ENCODE measurements at places on chromosomes 12 and 14. TPM values are rescaled to one million over a fixed set of nuclear protein-coding genes. Genes with fewer than 3 reads are reported as not detected.

DNA sequence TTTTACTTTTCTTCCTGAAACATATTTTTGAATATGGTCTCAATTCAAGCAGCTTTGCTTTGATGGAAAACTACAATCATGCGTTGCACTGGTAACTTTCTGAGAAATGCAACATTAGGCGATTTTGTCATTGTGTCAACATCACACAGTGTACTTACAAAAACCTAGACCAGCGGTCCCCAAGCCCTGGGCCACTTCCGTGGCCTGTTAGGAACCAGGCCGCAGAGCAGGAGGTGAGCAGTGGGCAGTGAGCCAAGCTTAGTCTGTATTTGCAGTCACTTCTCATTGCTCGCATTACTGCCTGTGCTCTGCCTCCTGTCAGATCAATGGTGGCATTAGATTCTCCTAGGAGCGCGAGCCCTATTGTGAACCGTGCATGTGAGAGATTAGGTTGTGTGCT lies 163.7 kb upstream of the NOVA1 start:
- DNase-seq: no peak

The OTOGL gene
- total RNA-seq: not detected

GRCh38 chr12:109302770-109303169 lies 6.3 kb downstream of the FOXN4 start:
- no peak for DNase-seq

The MYL2 gene
- not detected for total RNA-seq

The AEBP2 gene
- 37.2 TPM for total RNA-seq

GRCh38 chr12:79082595-79082994 lies 218.0 kb downstream of the SYT1 start:
- DNase-seq: no peak

The PTPRO gene
- not detected for total RNA-seq

GRCh38 chr14:57865403-57866198 lies at the start of gene SLC35F4:
TSS of gene SLC35F4 (minus strand) at chr14:57866092.
- no peak for DNase-seq

The SSTR1 gene
- 0.50 TPM for total RNA-seq

- DNase-seq: no peak
Measured at GRCh38 chr12:127760996-127761395, 506.0 kb upstream of the TMEM132C start.

The TMEM132C gene
- not detected for total RNA-seq

DNA sequence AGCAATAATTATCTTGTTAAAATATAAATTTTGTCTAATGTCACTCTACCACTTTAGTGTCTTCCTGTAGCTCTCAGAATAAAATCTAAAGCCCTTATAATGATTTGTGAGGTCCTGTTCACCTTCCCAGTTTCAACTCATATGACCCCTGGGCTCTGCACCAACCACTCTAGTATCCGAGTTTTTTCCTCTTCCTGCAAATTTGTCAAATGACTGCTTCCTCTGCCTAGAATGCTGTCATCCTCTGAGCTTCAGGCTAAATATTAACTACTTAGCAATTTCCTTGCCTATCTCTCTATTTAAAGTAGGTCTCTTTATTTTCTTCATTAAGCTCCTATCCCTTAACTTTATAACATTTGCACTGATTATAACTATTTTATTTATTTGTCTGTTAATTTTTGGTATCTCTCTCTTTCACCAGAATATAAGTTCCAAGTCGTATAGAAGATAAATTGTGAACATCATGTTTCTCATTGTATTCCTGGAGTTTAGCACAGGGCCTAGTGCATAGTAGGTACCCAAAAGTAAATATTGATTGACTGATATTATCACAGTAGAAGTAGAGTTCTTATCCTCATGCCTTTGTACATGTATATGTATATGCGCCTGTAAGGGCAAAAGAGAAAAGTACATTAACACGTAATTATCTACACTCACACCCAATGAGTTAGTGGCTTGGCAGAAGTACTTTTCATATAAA lies 196.0 kb downstream of the BCAT1 start:
- no peak for DNase-seq

- no peak for DNase-seq
Measured at GRCh38 chr12:15199930-15200329, 21.3 kb downstream of the RERG start.

DNA sequence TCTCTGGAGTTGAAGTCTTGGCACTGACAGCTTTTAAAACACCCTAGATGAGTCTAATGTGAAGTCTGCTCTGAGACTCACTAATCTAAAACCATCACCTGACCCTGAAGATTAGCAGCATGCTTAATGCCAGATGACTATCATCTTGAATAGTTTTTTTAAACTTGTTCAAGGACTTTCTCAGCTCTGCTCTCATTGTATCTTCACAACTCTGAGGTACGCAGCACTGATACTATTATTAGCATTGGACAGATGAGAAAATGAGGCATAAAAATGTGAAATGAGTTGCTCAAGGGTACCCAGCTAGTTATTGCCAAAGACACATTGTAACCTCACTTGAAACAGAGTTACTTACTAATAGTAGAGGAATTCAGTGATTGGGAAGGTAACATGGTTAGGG lies 4.8 kb downstream of the SLC38A1 start:
- DNase-seq: peak; percentile 78

The LRRK2 gene
- 0.48 TPM for total RNA-seq

The INSM2 gene
- total RNA-seq: not detected

DNA sequence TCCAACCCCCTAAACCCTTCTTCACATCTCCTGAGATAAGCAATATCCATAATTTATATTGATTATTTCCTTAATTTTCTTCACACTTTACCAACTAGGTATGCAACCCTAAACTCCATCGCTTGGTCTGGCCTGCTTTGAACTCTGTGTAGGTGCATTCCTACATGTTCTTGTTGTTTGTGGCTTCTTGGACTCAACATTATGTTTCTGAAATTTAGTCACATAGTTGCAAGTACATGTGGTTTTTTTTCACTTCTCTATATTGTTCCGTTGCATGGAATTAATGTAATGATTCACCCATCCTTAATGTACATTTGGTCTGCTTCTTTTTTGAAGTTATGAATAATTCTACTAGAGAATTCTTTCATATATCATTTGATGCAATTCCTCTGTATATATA lies 1.6 kb upstream of the TAS2R30 start:
- DNase-seq: no peak

The RPGRIP1 gene
- 0.75 TPM for total RNA-seq

The LHX5 gene
- 0.65 TPM for total RNA-seq

GRCh38 chr12:123971770-123972456 lies 718 bp downstream of the CCDC92 start:
- DNase-seq: no peak

- no peak for DNase-seq
Measured at GRCh38 chr14:24368562-24369252, 723 bp downstream of the NFATC4 start.

GRCh38 chr12:30515351-30515750 lies 180.3 kb downstream of the IPO8 start:
- no peak for DNase-seq

DNA sequence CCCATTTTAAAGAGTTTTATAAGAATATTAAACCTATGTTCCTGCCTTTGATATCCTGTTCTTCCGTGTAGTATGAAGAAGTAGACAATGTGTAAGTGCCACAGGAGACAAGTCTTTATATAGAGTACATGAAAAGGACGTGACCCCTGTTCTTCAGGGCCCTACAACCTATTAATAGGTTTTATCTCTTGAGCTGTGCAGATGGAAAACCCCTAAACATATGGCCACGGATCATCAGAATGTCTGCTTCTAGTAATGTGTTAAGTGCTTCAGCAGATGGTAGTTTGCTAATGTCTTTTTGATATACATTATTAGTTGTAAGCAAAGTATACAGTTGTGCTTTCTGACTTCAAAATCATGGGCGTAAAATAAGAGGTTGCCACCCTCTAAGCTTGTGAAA lies 228.5 kb downstream of the PTPRO start:
- no peak for DNase-seq

The CMKLR1 gene
- not detected for total RNA-seq

DNA sequence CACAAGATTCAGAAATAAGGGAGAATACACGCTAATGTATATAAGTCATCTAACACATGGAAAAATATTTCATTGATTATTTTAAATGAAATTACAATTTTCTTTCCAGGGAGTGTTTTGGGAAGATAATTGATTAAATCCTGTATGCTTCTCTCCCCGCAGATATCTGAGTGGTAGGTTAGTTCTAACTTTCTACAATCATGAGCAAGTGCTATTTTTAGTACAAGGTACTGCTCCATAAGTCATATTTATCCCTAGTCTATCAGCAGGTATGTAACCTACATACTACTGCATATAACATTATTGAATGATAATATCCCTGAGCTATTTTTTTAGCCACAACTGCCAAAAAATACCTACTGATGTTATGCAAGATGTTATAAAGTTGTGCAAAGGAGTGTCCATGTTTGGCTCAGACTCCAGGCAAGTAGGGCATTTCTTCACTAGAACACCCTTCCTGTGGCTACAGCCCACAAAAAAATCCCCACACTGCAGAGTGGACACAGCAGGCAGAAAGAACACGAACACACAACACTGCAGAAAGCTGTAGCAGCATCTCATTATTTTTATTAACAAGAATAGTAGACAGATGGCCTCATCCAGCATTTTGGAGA lies 87.0 kb downstream of the SEC23A start:
- DNase-seq: no peak

DNA sequence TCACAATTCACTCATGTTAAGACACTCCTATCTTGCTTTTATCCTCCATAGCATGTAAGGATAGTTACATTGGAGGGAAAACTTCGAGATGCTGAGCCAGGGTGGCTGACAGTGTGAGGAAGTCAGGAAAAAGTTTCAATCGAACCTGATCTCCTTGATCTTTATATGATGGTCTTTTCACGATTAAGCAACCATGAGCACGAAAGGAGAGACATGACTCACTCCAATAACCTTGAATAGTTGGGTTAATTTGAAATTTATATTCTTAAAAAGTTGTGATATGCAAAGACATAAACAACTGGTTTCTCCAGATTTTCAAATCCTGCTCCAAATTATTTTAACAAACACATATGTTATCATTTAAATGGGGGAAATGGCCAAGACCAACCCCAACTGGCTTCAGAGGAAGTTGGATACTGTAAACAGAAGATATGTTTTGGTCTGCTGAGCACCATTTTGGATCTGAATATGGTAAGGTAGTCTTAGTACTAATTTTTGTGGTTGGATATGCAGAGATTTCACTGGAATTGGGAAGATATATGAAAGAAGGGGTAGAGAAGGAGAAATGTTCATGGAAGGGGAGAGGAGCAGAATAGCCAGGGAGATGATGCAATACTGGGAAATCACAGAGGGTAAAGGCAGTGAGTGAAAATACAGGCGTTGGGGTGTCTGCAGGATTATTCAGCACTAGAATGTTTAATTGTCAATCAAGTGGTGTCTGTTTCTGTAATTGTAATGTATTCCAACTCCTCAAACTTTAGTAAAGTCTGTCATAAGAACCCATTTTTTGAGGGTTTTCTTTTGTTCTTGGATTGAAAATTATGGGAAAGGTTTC lies 185.2 kb upstream of the SLC38A2 start:
- no peak for DNase-seq

- no peak for DNase-seq
Measured at GRCh38 chr12:110688446-110689280, at the start of gene HVCN1. TSS of gene HVCN1 (minus strand) at chr12:110689115. CDS start at chr12:110683245, 5,870 bp downstream.

GRCh38 chr14:55094292-55095157 lies 34.5 kb upstream of the LGALS3 start:
- DNase-seq: peak; percentile 70

- no peak for DNase-seq
Measured at GRCh38 chr12:15627995-15628945, 160.9 kb downstream of the EPS8 start.

GRCh38 chr14:100498068-100498467 lies 89.1 kb downstream of the BEGAIN start:
- DNase-seq: no peak

GRCh38 chr12:57063991-57064685 lies 14.2 kb upstream of the MYO1A start:
- DNase-seq: no peak

- DNase-seq: peak; percentile 63
Measured at GRCh38 chr12:617304-617915, 45.8 kb downstream of the NINJ2 start.

The ARHGAP9 gene
- not detected for total RNA-seq

The DHRS4 gene
- 24.1 TPM for total RNA-seq

DNA sequence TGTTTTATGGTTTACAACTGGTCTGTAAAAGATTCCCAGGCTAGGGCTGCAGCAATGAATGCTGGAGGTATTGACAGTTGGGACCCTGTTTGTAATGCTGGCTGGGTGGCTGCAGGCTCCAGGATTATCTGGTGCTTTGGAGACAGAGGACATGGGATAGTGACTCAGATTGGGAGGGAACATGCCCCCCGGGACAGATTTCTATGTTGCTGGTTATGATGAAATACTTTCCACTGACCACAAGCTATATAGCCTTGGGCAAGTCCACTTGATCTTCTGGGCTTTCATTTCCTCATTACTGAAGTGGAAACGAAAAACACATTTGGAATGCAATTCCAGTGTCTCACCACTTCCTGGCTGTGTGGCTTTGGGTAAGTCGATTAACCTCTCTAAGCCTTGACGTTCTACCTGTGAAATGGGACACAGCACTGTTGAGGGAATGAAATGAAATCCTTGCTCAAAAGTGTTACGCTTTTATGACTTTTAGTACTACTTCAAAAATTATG lies 6.3 kb upstream of the TPCN1 start:
- peak; percentile 99 for DNase-seq

The KERA gene
- not detected for total RNA-seq

DNA sequence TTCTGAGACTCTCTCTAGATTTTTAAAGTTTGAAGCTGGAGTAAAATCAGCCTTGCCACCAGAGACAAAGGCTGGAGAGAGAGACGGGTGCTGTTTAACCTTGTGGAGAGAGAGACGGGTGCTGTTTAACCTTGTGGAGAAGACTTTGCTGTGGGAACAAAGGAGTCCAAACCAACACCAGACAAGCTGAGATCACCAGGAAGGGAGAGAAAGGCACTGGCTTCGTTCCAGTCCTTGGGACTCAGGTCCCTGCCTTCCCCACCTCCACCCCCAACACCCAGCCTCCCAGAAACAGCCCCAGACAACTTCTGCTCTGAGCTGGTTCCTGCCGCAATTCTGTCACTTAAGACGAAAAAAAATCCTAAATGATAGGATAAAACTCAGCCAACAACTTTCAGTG lies 1389.3 kb downstream of the AACS start:
- no peak for DNase-seq

The NPFF gene
- total RNA-seq: not detected

The LRRIQ1 gene
- 4.2 TPM for total RNA-seq

GRCh38 chr12:125198652-125199051 lies 133.4 kb downstream of the AACS start:
- no peak for DNase-seq

The CD4 gene
- total RNA-seq: 3.2 TPM

DNA sequence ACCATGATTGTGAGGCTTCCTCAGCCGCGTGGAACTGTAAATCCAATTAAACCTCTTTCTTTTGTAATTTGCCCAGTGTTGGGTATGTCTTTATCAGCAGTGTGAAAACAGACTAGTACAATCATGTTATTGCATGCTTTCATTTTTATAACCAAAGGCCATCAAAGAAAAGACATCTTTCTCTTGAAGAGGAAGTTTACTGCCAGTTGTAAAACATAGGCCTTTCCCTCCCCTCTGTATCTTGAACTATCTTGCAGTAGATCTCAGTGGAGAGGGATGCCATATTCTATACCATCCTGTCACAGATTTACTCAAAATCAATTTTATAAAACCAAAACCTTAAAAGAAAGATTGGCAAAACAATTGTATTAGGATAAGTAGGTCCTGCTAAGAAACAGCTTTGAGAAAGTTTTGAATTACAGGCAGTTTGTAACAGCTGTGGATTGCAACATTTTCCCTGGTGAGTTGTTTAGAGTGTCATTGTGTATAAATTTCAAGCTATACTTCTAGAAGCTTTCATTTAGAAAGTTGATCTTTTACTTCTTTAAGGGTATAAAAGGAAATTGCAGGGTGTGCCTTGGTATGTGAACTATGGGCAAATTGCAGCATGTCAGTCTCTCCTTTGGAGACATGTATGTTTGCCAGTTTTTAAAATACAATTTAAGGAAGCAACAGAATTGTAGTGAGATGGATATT lies 128.0 kb downstream of the ATP23 start:
- DNase-seq: no peak
